AG08396 (cell line): ENCODE measurements at places on chromosomes 6 and 20.

GRCh38 chr6:45371924-45372573 is 5.7 kb downstream of the SUPT3H start:
- no peak for DNase-seq

DNA sequence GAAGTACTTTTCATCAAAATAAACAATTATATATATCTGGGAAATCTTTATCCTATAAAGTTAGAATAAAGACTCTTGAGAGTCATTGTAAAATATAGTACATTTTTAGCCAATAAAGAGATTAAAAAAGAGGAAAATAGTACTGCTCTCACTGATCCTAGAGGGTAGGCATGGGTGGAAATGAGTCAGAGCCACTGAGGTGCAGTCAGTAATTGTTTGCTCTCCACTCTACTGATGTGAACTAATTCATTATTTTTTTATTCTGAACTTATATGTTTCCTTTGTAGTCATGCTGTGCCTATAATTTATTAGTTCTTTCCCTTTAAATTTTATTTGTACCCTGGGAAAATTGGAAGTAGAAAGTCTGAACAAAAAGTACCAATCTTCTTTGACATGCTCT is 1359.4 kb upstream of the GJE1 start:
- no peak for DNase-seq

DNA sequence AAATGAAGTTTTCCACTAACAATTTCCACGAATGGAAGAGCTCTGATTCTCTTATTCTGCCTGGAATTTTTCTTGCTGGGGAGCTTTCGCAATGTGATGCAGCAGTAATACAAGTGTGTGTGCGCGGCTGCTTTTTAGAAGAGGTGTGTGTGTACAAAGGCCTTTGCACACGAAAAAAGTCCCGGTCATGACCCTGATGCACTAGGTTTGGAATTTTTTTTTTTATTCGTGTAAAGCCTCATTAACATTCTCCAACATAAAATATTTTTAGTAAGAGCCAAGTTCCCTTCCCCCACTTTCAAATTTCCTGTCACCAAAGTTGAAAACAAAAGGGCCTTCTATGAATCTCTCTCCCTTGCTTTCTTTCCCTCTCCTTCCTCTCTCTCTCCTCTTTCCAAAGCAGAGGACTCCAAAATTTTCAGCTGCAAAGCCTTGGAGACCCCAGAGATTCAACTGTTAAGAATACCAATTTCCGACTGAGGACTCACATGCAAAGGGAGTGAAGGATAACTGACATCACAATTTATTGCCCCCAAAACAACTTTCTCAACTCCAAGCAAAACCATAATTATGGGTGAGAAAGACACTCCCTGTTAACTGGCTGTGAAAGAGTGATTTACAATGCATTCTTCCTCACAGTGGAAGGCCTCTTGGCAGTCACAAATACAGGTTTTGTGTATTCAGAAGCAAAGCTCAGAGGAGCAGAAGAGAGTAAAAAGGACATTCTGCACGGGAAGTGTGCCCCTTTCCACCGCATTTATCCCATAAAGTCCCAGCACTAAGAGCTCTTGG is 421.2 kb upstream of the JARID2 start:
- DNase-seq = no peak

DNA sequence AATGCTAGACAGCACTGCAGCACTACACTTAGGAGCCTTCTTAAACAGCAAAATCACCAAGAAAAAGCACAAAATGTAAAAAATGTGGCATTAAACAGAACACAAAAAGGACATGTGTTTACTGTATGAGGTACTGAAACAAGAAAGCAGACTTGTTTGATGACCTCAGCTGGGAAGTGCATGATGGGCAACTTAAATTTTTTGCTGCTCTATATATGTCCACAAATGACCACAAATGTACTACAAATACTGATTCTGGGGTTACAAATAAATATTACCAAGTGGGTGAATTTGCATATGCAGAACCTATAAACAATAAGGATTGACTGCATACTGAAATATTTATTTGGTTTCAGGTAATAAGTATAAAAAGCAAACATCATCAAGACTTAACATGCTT is 13.1 kb downstream of the RAB23 start:
- no peak for DNase-seq

- no peak for DNase-seq
Measured at GRCh38 chr20:49140834-49141233, 47.3 kb downstream of the STAU1 start.

GRCh38 chr6:163958646-163959045 is 544.1 kb downstream of the QKI start:
- peak; percentile 39 for DNase-seq

DNA sequence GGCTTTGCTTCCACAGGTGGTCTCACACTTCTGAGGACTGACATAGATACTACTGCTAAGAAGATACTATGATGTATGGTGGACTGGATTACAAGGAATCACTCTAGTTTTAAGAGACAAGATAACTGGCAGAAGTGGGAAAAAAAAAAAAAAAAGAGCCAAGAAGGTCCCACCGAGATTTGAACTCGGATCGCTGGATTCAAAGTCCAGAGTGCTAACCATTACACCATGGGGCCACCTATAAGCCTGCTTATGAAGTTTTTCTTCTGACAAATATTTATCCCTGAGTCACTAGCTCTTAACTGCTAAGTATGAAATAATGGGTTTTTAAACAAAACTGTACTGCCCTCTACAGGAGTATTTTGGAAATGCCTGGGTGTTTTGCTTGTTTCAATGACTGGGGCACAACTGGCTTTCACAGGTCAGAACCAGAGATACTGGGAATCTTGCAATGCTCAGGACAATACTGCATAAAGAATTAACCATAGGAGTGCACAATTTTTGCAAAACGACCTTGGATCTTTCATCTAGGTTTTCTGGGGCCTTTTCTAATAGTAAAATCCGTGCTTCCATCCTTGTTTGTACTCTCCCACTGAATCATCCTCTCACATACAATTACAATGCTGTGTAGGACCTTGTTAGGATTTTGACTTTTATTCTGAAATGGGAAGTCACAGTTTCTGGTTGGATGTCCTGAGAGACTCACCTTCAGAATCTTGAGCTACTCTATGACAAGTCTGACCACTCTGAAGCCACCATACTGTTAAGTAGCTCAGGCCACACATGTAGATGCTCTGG is 116.3 kb downstream of the OR2B2 start:
- peak; percentile 55 for DNase-seq

DNA sequence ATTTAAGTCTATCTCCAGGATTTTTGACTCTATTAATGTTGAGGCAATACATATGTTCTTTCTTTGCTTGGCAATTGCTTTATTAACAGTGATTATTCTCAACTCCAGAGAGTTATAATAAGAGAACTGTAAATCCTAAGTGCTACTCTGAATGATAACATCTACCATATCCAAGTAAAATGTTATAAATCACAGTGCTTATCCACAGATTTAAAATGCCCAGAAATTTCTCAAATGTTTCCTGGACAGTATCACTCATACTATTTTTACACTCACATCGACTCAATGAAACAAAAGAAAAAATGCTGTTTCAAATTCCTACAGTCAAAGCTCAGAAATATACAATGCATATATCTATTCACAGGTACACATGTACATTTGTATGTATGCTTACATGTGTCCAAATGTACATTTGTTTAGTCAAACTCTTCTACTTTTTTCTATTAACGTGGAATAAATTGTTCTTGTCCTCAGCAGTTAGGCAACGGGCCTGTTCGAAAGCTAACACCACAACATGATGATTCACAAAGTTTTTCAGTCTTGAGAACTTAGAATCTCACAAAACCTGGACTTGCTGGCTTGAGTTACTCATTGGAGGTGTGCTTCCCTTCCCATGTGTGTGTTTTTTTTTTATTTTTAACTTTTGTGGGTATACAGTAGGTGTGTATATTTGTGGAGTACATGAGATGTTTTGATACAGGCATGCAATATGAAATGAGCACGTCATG is 193.0 kb downstream of the GJA10 start:
- no peak for DNase-seq

- DNase-seq = no peak
Measured at GRCh38 chr6:24125980-24126379, at the start of gene NRSN1. NRSN1 (plus strand) TSS chr6:24126215; CDS start chr6:24134328, 8,113 bp downstream.

- no peak for DNase-seq
Measured at GRCh38 chr6:134172020-134172705, 119.7 kb upstream of the SLC2A12 start.

DNA sequence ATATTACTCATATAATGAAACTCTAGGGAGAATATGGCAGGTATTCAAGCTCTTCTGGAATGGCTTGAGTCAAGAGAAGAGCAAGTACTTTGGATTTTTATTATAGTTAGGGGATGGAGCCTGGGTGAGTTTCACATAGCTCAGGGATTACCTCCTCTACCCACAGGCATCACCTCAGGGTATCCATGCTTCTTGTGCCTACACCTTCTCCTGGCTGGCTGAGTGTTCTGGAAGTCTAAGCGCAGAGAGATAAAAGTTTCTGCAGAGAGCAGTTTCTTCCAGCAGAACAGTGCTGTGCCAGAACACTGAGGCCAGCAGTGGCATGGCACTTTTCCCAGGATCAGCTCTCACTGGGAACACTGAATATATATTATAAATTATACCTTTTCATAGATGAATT is 199.7 kb upstream of the KCNQ5 start:
- no peak for DNase-seq

DNA sequence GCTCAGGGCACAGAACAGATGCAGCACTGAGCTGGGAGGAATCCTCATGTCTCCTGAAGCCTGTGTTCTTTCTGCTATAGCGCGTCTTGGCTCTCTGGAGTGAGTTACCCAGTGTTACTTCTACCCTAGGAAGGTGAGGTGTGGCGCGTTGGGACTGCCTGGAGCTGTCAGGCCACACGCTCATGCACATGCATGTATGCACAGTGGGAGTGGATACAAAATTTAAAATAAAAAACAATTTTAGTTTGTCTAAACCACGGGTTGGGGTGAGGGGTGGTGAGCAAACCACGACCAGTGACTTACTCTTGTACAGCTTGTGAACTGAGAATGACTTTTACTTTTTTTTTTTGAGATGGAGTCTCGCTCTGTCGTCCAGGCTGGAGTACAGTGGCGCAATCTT is 298.6 kb upstream of the SUPT3H start:
- no peak for DNase-seq

- no peak for DNase-seq
Measured at GRCh38 chr6:120378582-120379220, 955.6 kb downstream of the TBC1D32 start.

DNA sequence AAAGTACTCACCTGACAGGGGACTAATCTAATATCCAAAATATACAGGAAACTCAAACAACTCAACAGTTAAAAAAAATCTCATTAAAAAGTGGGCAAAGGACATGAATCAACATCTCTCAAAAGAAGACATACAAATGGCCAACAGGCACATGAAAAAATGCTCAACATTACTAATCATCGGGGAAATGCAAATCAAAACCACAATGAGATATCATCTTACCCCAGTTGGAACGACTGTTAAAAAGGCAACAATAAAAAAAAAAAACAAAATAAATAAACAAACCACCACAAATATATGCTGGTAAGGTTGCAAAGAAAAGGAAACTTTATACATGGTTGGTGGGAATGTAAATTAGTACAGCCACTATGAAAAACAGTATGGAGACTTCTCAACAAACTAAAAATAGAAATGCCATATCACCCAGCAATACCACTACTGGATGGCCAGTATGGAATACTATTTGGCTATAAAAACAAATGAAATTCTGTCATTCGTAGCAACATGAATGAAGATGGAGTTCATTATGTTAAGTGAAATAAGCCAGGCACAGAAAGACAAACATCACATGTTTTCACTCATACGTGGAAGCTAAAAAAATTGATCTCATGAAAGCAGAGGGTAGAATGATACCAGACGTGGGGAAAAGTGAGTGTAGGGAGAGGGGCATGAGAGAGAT is 6.6 kb downstream of the SIRPB2 start:
- DNase-seq = no peak

GRCh38 chr6:166877906-166878305 is 78.4 kb downstream of the RNASET2 start:
- no peak for DNase-seq

DNA sequence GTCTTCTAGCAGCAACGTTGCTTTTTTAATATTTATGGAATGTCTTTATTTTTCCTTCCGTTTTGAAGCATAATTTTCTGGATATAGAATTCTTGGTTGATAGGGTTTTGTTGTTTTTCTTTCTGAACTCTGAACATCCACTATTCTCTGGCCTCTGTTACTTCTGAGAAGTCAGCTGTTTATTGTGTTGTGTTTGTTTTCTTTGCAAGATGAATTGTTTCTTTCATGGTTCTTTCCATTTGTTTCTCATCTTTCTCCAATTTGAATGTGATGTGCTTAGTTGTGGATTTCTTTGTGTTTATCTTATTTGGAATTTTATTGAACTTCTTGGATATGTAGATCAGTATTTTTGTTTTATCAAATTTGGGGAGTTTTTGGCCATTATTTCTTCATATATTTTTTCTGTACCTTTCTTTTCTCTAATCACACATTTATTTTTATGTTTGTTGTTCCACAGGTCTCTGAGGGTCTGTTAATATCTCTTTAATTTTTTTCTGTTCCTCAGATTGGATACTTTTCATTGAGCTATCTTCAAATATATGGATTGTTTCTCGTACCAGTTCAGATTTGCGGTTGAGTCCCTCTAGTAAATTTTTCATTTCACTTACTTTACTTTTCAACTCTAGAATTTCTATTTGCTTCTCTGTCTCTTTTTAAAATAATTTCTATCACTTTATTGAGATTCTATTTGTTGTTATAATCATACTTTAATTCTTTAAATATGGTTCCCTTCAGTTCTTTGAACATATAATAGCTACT is 18.0 kb downstream of the HIVEP1 start:
- no peak for DNase-seq

GRCh38 chr20:7392542-7393206 is 547.6 kb downstream of the HAO1 start:
- no peak for DNase-seq

DNA sequence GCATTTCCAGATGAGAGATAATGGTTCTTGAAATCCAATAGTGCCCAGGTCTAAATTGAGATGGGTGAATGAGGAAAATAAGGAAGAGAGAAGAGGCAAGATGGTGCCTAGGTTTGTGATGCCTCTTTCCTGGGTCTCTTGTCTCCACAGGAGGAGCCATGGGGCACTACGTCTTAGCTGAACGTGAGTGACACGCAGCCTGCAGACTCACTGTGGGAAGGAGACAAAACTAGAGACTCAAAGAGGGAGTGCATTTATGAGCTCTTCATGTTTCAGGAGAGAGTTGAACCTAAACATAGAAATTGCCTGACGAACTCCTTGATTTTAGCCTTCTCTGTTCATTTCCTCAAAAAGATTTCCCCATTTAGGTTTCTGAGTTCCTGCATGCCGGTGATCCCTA is 6.8 kb downstream of the HFE start:
- no peak for DNase-seq

GRCh38 chr6:17987697-17988421 is 424 bp upstream of the KIF13A start:
- DNase-seq = peak; percentile 90

DNA sequence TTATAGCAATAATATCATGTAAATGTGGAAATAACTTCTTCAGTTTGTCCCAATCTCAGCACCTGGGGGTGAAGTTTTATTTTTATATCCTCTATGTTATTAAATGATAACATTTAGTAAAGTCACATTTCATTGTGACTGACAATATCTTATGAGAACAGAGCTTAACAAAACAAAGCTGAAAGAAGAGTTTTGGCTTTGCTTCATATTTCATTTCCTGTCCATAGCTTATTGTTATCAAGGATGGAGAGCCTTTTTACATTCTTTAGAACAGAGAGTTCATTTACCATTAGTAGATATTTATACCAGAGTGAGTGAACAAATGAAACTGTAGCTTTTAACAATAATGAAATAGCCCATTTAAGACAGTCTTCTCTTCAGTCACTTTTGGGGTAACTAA is 231.9 kb upstream of the SGK1 start:
- DNase-seq = no peak
